Iris pigment epithelial cell (primary cell): ENCODE measurements at places on chromosomes 11 and 22.

GRCh38 chr11:103618528-103618927, 417.9 kb upstream of the DDI1 start:
- DNase-seq = peak; percentile 81

- DNase-seq = no peak
These were observed 182.8 kb upstream of the SYN3 start for GRCh38 chr22:33240888-33241475.

DNA sequence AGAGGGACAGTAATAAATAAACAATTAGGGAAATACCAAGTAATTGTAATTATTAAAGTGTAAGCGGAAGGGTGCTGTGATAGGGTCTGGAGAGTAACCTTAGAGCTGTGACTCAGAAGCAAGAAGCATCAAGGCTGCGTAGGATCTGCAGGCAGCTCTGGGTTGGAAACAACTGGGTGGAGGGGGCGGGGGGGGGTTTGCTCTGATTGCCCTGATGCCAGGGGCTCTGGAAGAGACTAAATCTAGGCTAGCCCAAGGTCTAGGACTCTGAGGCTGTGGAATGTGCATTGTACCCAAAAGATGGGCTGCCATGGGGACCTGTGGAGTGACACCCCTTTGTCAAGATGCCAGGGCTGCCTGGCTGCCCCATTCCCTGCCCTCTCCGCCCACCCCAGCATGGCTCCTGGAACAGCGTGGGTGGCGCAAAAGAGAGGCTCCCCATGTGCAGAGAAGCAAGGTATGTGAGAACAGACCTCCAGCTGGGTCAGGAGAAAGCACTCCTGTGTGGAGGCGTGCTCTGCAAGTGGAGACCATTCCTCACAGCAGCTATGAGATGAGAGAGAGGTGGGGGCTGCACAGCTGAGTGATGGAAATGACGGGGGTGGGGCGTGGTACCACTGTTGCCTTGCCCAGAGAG, 101.1 kb upstream of the CRYBB3 start:
- no peak for DNase-seq

DNA sequence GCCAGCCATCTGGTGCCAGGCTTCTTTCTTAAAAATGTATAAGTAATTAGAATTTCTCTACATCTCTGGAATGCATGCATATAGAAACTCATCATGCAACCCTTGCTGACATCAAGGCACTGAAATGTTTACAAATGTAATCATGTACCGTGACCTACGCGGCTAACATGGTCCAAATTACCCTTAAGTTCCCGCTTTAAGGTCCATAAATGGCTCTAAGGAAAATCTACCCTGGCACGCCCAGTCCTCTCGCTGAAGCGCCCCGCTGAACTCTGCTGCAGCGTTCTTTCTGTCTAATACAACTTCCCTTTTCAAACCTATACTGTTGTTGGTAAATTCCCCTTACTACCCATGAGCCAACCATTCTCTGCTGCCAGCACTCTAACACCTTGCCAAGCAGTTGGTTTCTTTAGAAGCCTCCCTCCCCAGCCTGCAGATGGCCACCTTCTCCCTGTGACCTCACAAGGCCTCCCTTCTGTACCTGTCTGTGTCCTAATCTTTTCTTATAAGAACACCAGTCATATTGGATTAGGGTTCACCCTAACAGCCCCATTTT, 13.5 kb upstream of the HMOX1 start:
- no peak for DNase-seq

- DNase-seq = no peak
These were observed 98.3 kb downstream of the FBXO7 start for GRCh38 chr22:32572741-32573500.

GRCh38 chr11:45885274-45885920, at the start of gene MAPK8IP1:
Gene MAPK8IP1 (plus strand): TSS chr11:45885651. CDS start chr11:45885821, 170 bp downstream.
- DNase-seq = peak; percentile 18

GRCh38 chr11:43316451-43316850, 4.7 kb downstream of the API5 start:
- DNase-seq = peak; percentile 48

- no peak for DNase-seq
These were observed 602 bp upstream of the INPP5J start for GRCh38 chr22:31122196-31122531.

DNA sequence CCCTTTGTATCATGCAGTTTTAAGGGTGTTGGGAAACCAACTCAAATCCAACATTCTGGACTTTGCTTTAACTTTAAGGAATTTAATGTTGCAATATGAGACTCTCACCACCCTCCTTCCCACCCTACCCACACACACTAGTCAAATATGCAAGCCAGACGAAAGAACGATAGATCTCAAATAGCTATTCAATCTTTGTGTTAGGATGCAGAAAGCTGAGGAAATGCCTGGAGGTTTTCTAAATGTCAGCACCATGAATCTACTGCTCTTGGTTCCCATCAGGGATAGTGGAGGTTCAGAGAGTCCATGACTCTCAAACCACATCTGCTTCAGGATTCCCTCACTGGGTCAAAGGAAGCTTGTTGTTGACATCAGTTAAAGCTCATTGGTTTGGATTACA, 33.7 kb downstream of the EXPH5 start:
- peak; percentile 89 for DNase-seq

GRCh38 chr11:95154514-95154913, 64.9 kb downstream of the ENDOD1 start:
- peak; percentile 36 for DNase-seq

GRCh38 chr11:94768602-94769541, 716 bp downstream of the AMOTL1 start:
- peak; percentile 53 for DNase-seq

DNA sequence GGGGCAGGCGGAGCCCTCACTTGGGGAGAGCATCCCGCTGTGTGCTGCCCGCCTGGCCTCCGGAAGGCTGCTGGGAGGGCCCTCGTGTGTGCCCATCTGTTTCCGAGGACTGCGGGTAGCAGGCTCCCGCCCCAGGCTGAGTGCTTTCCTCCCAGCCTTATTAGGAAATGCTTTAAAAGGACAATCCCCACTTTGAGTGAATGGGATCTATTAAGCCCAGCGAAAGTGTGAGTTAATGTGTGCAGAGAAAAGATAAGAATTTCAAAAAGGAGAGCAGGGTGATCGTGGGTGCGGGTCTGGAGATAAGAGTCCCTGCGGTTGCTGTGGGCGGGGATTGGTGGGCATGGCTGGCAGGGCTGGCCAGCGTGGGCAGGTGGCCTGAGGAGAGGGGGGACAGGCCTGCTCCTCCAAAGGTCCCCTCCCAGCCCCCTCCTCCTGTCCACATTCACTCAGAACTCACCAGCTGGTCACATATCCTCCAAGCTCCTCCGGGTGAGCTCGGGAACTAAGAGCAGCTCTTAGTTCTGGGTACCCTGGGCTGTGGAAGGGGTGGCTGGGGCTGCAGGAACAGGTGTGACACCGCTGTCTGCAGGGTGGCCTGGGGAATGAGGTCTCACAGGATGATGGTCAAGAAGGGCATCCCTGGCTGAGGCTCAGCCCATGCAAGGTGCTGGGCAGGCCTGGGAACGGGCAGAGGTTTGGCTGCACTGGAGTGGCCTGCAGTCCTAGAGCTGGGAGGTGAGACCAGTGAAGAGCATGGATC, 1260.3 kb downstream of the BRD1 start:
- DNase-seq = no peak

GRCh38 chr11:61290905-61291690, 4.0 kb downstream of the VWCE start:
- no peak for DNase-seq

DNA sequence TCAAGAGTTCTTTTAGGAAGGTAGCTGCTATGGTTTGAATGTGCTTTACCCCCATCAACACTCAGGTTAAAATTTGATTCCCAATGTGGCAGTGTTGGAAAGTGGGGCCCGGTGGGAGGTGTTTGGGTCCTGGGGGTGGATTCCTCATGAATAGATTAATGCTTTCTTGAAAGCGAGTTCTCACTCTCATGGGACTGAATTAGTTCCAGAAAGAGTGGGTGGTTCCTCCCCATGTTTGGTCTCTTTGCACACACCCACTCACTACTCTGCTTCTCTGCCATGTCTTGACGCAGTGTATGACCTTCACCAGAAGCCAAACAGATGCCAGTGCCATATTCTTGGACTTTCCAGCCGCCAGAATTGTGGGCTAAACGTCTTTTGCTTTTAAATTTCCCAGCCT, 394.4 kb downstream of the OPCML start:
- DNase-seq = no peak

GRCh38 chr11:64058494-64058893, 22.8 kb downstream of the FLRT1 start:
- no peak for DNase-seq

DNA sequence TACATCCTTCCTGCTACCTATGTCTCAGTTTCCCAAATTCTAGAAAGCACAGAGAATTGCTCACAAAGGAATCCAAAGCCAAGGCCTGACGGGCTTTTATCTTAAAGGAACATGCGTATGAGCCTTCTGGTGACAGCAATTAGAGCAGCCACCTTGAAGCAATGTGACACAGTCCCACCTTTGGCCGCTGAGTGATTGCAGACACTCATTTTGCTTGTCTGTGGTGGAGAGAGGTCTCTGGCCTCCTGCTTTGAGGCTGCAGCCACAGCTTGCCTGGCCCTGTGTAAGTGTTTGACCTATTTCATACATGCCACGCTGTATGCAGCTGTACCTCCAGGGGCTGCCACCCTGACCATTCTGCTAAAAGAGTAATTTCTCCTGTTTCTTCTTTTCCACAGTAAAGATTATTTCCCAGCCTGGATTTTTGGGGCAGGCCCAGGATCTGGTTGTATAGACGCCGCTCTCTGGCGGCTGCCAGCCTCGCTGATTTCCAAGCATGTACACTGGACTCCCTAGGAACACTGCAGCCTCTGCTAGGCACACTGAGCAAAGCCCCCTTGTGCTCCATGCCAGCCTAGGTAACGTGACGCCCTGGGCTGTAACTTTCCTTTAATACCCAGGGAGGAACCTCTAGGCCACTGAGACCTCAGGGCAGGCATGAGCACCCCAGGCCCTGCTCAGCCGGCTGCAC, 1.1 kb upstream of the TMA7B start:
- no peak for DNase-seq

DNA sequence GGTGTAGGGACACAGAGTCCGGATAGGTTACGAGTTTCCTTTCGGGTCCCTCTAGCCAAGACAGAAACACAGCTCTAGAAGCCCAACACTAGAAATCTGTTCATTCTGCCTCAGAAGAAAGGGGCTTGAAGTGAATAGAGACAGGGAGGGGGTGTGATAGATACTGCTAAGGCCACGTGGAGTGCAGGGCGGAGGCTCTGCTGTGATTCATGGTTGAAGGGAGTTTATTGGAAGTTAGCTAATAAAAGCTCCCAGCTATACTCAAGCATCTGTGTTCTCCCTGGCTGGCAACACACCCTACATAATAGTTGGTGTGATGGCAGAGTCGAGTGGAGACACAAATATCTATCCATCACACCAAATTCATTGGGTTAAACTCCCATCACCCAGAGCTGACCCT, 337.4 kb downstream of the CADM1 start:
- no peak for DNase-seq

DNA sequence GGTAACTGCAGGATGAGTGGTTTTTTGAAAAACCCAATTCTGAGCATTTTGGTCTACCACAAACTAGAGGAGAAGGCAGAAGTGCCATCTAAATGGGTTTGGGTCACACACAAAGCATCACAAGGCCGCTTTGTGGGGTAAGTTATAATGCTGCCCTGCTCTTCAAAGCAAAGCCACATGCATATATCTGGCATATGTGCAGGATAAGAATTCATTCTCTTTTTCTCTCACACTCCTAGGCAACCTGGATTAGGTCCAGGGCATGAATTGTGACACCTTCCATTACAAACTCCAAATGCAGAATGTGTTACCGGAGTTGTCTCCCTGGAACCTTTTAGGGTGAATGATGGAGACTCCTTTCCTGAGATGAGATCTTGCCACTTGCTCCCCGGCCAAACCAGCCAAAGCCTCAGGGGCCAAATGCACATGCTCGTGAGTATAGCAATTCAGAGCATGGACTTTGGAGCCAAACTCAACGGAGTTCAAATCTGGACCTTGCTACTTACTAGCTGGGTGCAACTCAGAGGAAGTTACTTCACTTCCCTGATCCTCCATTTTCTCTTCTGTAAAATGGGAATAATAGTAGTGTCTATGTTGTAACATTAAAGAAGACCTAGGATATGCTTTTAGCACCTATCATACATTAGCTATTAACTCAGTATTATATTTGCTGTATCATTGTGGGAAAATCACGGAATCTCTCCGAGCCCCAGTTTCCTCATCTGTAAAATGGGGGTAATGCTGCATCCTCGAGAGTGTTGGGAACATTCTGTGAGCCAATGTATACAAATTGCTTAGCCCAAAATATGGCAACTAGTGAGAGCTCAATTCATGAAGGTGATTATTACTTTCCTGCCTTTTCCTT, 96.6 kb downstream of the COMMD9 start:
- DNase-seq = no peak

DNA sequence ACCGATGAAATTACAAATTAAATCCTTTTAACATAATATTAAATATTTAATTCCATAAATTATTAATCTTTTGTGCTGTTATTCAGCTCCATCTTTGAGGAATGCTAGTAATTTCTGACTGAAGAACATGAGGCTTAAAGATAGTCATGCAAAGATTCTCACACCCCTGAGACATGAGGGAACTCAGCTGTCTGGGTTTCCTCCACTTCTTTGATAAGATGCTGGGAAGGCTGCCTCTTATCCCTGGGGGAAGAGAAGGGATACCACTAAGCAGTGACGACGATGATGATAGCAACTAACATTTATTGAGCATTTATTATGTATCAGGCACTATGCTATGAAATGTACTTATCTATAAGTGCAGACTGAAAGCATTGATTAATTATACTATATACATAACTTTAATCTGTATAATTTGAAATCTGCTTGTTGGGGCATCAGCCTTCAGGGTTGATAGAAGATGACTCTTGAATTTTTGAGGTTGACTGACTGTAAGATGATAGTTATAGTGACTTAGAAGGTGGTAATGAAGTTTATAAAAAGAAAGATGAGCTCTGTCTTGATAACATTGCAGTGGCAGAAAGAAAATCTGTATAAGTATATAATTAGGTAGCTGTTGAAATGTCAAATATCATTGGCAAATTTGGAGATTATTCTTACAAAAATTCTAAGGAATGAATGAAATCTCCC, 78.4 kb downstream of the SIK2 start:
- DNase-seq = no peak

DNA sequence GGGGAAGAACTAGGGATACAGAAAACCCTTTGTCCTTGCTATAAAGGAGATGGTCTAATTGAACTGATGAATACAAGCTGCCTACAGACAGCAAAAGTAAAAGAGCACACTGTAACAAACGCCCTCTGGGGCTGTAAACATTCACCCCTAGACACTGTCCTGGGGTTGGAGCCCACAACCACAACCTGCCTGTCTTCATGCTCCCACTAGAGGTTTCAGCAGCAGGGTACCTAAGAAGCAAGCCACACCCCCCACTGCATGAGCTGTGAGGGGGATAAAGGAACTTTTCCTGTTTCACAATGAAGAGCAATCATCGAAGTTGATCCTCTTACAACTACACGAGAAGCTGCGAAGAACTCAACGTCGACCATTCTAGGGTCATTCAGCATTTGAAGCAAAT, 90.5 kb upstream of the LUZP2 start:
- DNase-seq = no peak

- DNase-seq = no peak
These were observed 107.2 kb downstream of the SCN3B start for GRCh38 chr11:123547180-123547579.

- DNase-seq = peak; percentile 43
These were observed 12.4 kb upstream of the TIMP3 start for GRCh38 chr22:32788904-32789624.

- no peak for DNase-seq
These were observed 61.3 kb downstream of the DENND5A start for GRCh38 chr11:9203691-9204311.
